Thyroid gland (tissue), 4 donors: ENCODE measurements at places on chromosomes 3 and 15. TPM values are rescaled to one million over a fixed set of nuclear protein-coding genes. Genes with fewer than 3 reads are reported as not detected.

DNA sequence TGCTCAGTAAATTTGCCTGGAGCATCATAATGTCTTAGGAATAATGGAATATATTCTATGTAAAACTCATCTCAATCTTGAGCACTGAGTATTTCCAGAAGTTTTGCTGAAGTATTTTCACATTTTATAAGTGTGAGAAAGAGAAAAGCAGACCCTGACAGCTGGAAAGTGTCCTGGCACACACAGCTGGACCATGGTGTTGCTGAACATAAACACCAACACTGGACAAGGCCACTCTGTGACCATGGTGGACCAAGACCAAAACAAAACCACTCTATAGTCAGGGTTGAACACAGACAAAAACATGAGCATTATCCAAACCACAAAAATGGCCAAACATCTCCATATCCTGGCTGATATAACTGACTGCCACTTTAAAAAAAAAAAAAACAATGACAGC lies 15.1 kb upstream of the SGO1 start:
- H3K27ac ChIP-seq = no peak overlapping the region
- no peaks in the 10 kb centered on the region for H3K4me1 ChIP-seq
- no peaks in the 10 kb centered on the region for H3K36me3 ChIP-seq
- DNase-seq = no peak
- no peaks in the 10 kb centered on the region for H3K27me3 ChIP-seq

DNA sequence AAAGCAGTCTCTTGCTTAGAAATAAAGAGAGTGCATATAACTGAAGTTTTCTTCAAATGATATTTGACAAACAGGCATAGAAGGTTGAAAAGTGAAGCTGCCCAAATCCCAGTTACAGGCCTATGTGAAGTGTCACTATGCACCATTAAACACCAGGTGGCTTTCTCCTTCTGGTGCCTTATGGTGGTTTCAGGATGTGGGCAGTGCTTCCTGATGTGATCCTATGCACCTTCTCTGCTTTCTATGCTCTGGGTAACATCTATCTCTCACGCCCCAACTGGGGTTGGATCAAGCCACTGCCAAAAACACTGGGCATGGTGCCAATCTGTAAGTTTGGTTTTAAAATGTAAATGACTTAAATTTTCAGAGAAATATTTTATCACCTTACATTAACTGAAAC lies 744.7 kb downstream of the TUSC7 start:
- no peaks in the 10 kb centered on the region for H3K27me3 ChIP-seq
- no peak overlapping the region for H3K27ac ChIP-seq
- no peaks in the 10 kb centered on the region for H3K36me3 ChIP-seq

DNA sequence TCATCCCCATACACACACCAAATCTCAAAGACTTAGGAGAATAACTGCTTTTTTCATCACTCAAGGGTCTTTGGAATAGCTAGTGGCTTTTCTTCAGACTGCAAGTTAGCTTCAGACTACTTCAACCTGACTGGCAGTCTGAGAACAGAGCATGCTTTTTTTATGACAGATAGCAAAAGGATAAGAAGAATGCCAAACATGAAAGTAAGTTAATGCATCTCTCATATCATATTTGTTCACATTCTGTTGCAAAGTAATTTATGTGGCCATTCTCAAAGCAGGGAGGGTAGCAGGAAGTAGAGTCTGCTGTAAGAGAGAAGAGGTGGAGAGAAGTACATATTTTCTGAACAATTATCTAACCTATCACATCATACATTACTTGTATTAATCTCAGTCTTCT lies 544.4 kb downstream of the ZPLD1 start:
- no peaks in the 10 kb centered on the region for H3K36me3 ChIP-seq
- DNase-seq = no peak
- H3K27me3 ChIP-seq = no peaks in the 10 kb centered on the region
- no peaks in the 10 kb centered on the region for H3K4me1 ChIP-seq
- no peak overlapping the region for H3K27ac ChIP-seq

- DNase-seq = no peak
- no peaks in the 10 kb centered on the region for H3K27me3 ChIP-seq
- no peaks in the 10 kb centered on the region for H3K36me3 ChIP-seq
- H3K27ac ChIP-seq = no peak overlapping the region
- H3K4me1 ChIP-seq = peaks cover 45% of the 10 kb centered on the region
Measured at GRCh38 chr3:128775241-128775640, 49.3 kb downstream of the RAB7A start.

DNA sequence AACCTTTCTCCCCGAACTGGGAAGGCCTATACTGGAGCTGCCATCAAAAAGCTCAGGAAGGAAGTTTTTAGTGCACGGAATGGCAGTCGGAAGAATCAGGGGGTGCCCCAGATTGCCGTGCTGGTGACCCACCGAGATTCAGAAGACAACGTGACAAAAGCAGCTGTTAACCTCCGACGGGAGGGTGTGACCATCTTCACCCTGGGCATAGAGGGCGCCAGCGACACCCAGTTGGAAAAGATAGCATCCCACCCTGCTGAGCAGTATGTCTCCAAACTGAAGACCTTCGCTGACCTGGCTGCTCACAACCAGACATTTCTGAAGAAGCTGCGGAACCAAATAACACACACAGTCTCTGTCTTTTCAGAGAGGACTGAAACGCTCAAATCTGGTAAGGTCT lies 48.2 kb downstream of the COL6A6 start:
- H3K27me3 ChIP-seq = no peaks in the 10 kb centered on the region
- DNase-seq = no peak

- no peak overlapping the region for H3K27ac ChIP-seq
- H3K4me1 ChIP-seq = no peaks in the 10 kb centered on the region
- no peak for DNase-seq
- no peaks in the 10 kb centered on the region for H3K27me3 ChIP-seq
- no peak overlapping the region for H3K4me3 ChIP-seq
Measured at GRCh38 chr3:6716420-6716819, 144.5 kb upstream of the GRM7 start.

DNA sequence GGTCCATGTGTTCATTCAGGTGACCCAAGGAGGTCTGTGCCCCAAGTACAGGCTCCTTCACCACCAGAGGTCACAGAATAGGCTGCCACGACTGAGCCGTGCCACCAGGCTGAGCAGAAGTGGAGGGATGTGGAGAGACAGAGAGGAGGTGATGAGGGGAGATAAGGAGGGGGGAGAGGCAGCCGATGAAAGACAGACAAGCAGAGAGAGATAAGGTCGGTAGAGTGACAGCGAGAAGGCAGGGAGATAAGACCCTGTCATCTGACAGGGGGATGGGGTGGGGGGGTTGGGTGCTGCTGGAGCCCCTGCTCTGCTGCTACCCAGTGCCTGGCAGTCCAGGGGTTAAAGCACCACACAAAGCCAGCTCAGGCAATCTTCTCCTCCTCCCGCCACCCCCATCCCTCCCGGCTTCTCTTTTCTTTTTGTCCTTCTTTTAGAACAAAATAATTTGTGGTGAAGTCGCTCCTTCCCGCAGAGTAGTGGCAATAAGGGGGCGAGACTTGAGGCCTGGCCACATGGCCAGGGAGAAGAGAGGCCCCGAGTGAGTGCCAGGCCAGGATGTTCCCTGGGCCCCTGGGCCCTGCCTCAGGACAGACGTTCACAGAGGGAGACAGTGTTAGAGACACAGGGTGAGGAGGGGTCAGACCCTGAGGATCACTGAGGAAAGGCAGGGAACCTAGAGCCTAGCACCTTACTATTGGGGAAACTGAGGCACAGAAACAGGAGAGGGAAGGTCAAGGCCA lies 67.9 kb downstream of the CACNA2D2 start:
- no peaks in the 10 kb centered on the region for H3K4me1 ChIP-seq
- no peaks in the 10 kb centered on the region for H3K36me3 ChIP-seq

DNA sequence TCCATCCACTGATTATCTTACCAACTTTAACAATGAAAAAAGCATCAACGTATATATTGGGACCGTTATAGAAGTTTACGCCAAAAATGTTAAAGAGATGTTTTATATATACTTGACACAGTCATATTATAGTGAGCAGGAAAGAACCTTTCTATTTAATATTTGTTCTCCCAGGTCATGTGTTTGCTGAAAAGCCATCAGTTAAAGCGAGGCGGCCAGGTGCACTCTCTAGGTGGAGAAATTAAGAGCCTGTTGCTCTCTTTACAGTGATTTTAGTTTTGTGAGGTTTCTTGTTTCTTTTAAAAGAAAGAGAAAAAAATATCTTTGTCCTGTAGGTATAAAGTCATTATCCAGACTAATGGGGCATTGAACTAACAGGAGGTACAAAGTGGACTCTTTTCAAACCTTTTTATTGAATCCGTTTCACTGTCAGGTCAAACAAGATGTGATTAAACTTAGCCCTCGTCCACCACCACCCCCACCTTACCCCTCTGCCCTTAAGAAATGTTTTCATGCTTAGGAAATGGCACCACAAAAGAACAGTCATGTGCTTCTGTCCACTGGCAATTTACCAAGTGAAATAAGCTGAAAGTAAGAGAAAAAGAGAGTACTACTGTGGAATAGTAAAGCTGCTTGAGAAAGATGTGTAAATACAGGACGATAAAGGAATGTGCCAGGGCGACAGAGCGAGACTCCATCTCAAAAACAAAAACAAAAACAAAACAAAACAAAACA lies 279.9 kb downstream of the PTPRG start:
- no peak overlapping the region for H3K27ac ChIP-seq
- H3K4me3 ChIP-seq = no peak overlapping the region
- peaks cover 18% of the 10 kb centered on the region for H3K4me1 ChIP-seq
- H3K27me3 ChIP-seq = no peaks in the 10 kb centered on the region

- H3K4me3 ChIP-seq = no peak overlapping the region
- no peaks in the 10 kb centered on the region for H3K36me3 ChIP-seq
- H3K27me3 ChIP-seq = no peaks in the 10 kb centered on the region
Measured at GRCh38 chr15:90686435-90687218, 30.5 kb upstream of the BLM start.

DNA sequence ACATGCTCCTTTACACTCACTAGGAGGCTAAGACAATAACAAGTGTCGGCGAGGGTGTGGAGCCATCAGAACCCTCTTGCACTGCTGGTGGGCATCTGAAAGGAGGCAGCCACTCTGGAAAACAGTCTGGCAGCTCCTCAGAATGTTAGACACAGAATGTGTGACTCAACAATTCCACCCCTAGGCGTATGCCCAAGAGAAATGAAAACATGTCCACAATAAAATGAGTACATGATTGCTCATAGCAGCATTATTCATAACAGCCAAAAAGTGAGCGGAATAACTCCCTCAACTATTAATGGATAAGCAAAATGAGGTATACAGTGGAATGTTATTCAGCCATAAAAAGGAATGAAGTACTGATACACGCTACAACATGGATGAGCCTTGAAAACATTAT lies 57.8 kb downstream of the WNT7A start:
- H3K27me3 ChIP-seq = no peaks in the 10 kb centered on the region
- no peak overlapping the region for H3K4me3 ChIP-seq
- H3K27ac ChIP-seq = no peak overlapping the region
- H3K36me3 ChIP-seq = no peaks in the 10 kb centered on the region
- no peaks in the 10 kb centered on the region for H3K4me1 ChIP-seq

DNA sequence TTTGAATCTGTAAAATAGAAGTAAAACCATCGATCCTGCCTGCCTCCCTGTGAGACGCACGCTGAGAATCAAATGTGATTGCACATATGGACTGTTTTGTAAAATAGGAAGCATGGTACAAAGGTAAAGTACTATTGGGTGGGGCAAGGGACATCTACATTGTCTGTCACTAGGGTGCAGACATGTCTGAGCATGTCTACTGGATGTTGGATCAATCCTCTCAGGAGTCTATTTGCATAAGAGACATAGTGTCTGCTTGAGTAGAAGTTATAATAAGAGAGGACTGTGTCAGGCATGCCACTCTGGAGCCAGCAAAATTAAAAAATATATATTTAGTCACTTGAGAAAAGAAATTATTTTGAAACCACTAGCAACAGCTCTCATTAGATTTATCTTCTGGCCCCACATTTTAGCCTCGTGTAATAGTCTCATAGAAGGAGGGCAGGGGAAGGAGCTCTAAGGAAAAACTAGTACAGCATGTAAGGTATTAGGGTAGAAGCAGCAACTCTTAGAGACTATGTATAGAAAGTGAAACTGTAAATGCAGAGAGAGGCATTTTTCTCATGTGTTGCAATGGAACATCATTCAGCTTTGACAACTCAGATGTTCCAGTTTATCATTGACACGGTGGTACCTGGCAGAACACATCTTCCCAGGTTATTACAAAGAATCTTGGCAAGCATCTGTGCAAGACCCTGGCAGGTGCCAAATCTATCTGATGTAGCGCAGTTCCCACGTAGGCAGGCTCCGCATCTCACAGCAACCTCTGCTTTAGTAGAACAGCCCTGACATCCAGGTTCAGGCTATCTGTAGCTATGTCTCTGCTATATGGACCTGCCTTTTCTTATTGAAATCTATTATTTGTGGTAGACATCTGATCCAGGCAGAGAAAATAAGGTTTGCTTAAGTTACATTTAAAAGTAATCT lies 85.2 kb upstream of the CHL1 start:
- H3K4me3 ChIP-seq = no peak overlapping the region
- H3K4me1 ChIP-seq = no peaks in the 10 kb centered on the region
- H3K36me3 ChIP-seq = no peaks in the 10 kb centered on the region
- no peak overlapping the region for H3K27ac ChIP-seq
- no peak for DNase-seq

GRCh38 chr3:105431200-105431599 lies 64.5 kb downstream of the ALCAM start:
- no peaks in the 10 kb centered on the region for H3K27me3 ChIP-seq
- no peak for DNase-seq
- no peak overlapping the region for H3K27ac ChIP-seq
- H3K4me1 ChIP-seq = no peaks in the 10 kb centered on the region

DNA sequence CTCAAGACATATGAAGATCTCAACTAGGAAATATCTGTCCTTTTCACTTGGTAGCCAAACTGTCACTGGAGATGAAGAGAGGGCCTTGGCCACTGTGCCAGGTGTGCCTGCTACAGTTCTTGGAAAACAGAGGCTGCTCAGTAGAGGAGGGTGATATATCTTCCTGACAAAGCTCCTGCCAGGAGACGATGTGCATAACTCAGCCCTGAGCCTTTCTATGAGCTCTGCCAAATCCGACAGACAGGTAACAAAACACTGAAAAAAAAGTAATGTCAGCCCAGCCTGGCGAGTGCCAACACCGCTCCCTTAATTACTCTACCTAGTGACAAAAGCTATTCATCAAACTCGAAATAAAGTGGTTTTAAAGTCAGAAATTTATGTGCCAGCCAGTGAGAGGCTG lies 123.2 kb downstream of the MFSD1 start:
- H3K27me3 ChIP-seq = no peaks in the 10 kb centered on the region
- H3K36me3 ChIP-seq = no peaks in the 10 kb centered on the region
- no peaks in the 10 kb centered on the region for H3K4me1 ChIP-seq
- DNase-seq = no peak
- H3K27ac ChIP-seq = no peak overlapping the region
- H3K4me3 ChIP-seq = no peak overlapping the region

GRCh38 chr3:38651153-38651789 lies 1.8 kb upstream of the SCN5A start:
- H3K36me3 ChIP-seq = no peaks in the 10 kb centered on the region
- H3K27me3 ChIP-seq = no peaks in the 10 kb centered on the region
- no peak overlapping the region for H3K4me3 ChIP-seq
- no peak overlapping the region for H3K27ac ChIP-seq
- peak; percentile 67 for DNase-seq

GRCh38 chr3:194973366-194974000 lies 287.8 kb downstream of the FAM43A start:
- H3K4me1 ChIP-seq = peaks cover 3% of the 10 kb centered on the region
- no peak overlapping the region for H3K27ac ChIP-seq
- H3K4me3 ChIP-seq = no peak overlapping the region
- no peaks in the 10 kb centered on the region for H3K27me3 ChIP-seq
- no peaks in the 10 kb centered on the region for H3K36me3 ChIP-seq
- DNase-seq = peak; percentile 69

Gene SERINC4
- total RNA-seq = not detected

Gene CCDC54
- not detected for total RNA-seq

Gene FBLN2
- total RNA-seq = 75.7 TPM

Gene SPINK8
- not detected for total RNA-seq

Gene MED12L
- 6.2 TPM for total RNA-seq

Gene GABRR3
- total RNA-seq = not detected

Gene ZMYND10
- 4.9 TPM for total RNA-seq
